ENCODE measurements at places on chromosomes 3 and 15.
A peak's percentile ranks its signal among the peaks of the same experiment; 100 is the strongest.

- no peak for DNase-seq
Observed at GRCh38 chr3:157408499-157409149, 28.0 kb upstream of the PTX3 start.

GRCh38 chr3:153161714-153162512, at the start of gene RAP2B:
TSS of gene RAP2B (plus strand) at chr3:153162226. CDS start at chr3:153162694, 468 bp downstream.
- peak; percentile 98 for DNase-seq

DNA sequence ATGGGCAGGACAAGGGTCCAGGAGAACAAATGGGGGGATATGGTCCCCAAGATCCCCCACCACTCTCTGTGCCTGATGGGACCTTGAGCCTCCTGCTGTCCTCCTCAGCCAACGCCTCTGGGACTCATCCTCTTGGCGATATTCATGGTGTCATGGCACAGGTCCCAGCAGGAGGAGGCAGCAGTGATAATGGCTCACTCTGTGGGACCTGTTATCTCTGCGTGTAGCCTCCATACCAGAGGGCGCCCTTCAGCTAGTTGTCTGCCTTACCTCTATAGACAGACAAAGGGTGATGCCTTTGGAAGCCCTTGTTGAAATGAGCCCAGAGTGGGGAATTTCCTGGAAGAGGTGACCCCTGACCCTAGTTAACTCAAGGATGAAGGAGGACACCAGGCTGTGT, 7.4 kb downstream of the ZBTB47 start:
- no peak for DNase-seq

DNA sequence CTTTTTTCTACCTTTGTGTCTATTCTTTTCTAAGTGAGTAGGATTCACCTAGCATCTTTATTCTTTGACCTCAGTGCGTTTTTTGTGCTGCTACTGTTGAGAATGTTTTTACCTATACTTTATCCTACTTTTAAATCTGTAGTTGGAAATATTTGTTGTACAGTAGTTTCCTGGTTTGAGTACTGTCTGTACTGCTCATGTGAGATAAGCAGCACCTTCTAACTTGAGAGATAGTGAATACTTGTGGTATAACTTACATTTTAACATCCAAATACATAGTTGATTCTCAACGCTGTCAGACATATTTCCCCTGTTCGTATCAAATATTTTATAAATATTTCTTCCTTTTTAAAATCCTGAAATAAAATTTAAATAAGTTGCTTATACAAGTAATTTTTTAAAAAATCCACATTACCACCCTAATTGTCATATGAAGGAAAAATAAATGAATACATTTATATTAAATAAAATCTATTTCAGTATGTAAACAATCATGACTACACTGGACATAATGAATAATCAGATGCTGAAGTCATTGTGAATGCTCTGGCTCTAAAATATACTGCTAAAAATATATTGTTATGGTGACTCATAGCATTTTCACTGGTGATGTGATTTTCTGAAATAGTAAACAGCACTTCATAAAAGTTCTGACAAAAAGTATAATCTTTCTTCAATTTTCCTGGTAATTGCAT, 17.4 kb downstream of the ATP11B start:
- no peak for DNase-seq

DNA sequence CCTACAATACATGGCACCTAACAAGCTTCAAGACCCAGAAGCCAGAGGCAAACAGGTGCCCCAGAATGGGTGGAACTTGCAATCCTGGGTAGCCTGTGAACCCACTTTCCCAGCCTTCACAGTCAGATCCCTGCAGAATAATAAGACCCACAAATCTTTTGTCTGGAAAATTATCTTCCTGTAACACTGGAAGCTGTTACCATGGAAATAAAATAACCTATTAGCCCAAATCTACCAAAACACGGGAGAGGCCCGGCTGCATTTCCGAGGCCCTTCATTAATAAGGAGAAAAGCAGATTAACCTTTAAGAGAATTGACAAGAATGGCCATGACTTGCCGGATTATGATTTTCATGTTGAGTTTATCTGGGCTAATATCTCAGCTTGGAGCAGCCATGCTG, 256.1 kb upstream of the PROK2 start:
- no peak for DNase-seq

DNA sequence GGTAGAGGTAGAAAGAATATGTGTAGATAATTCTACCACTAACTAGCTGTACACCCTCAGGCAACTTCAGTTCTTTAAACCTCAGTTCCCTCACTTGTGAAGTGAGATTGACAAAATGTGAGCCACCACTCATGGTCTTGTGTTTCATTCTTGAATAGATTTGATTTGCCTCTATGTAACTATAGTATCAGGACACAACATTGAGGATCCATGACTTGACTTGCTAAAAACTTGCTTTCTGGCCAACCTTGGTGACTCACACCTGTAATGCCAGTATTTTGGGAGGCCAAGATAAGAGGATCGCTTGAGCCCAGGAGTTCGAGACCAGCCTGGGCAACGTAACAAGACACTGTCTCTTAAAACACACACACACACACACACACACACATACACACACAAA, 115.8 kb upstream of the FLNB start:
- peak; percentile 48 for DNase-seq

- DNase-seq: no peak
Observed at GRCh38 chr15:76553564-76553963, 217.0 kb downstream of the ISL2 start.

GRCh38 chr3:25396251-25396650, 31.8 kb upstream of the RARB start:
- DNase-seq: no peak

- no peak for DNase-seq
Observed at GRCh38 chr3:108804966-108805365, 17.6 kb upstream of the TRAT1 start.

Measured in cardiac fibroblast (primary cell).